Subcutaneous adipose tissue (tissue), 4 donors: ENCODE measurements at places on chromosomes 11 and 22. TPM values are rescaled to one million over a fixed set of nuclear protein-coding genes. Genes with fewer than 3 reads are reported as not detected.

Gene MS4A6A
- total RNA-seq: 515 TPM

Gene LRRC56
- total RNA-seq: 0.38 TPM

Gene CNGA4
- total RNA-seq: not detected

Gene TEX54
- total RNA-seq: not detected

Gene PNPLA5
- total RNA-seq: not detected

Gene IL17REL
- total RNA-seq: not detected

Gene FGF4
- not detected for total RNA-seq
